ENCODE measurements at places on chromosomes 6 and 20. TPM values are rescaled to one million over a fixed set of nuclear protein-coding genes. Genes with fewer than 3 reads are reported as not detected.

Gene WFDC10B
- 0.14 TPM for total RNA-seq

Gene IL17F
- not detected for total RNA-seq

Gene CEP162
- 8.0 TPM for total RNA-seq

Gene MEI4
- total RNA-seq: not detected

Gene PHACTR1
- total RNA-seq: 0.09 TPM

Gene ZSCAN31
- total RNA-seq: 7.8 TPM

Gene BAG2
- total RNA-seq: 28.2 TPM

Gene GRM1
- total RNA-seq: under 0.01 TPM

Gene POU5F1
- 0.09 TPM for total RNA-seq

Gene PCK1
- total RNA-seq: not detected

Gene UBE2C
- total RNA-seq: 4.3 TPM

Gene OR12D3
- not detected for total RNA-seq

Gene L3MBTL3
- 7.1 TPM for total RNA-seq

Gene TXLNB
- 0.46 TPM for total RNA-seq

Gene CLVS2
- total RNA-seq: under 0.01 TPM

Gene HLA-E
- total RNA-seq: 206 TPM

Gene HCRTR2
- total RNA-seq: not detected

Gene IYD
- total RNA-seq: not detected

Gene SLC35D3
- not detected for total RNA-seq

Gene WFDC13
- total RNA-seq: not detected

Gene GPR6
- total RNA-seq: not detected

Gene DNAAF9
- total RNA-seq: 9.2 TPM

Gene SLC22A3
- total RNA-seq: 3.0 TPM

Gene PAK5
- total RNA-seq: not detected

Gene ADGRF5
- total RNA-seq: 0.14 TPM

Gene JARID2
- total RNA-seq: 9.0 TPM

Gene CAPN11
- 0.09 TPM for total RNA-seq

Gene BEND3
- total RNA-seq: 1.7 TPM

Gene CALHM5
- total RNA-seq: 8.7 TPM

Gene RGL2
- total RNA-seq: 17.9 TPM

Gene PRSS35
- 9.7 TPM for total RNA-seq

Gene HDGFL1
- not detected for total RNA-seq

Gene VAPB
- 7.4 TPM for total RNA-seq

Gene MTFR2
- total RNA-seq: 0.83 TPM

Gene PROKR2
- total RNA-seq: not detected

Gene PLCB1
- total RNA-seq: 50.3 TPM

Gene DEFB124
- not detected for total RNA-seq

Gene TINAG
- not detected for total RNA-seq
